Stimulated activated CD8-positive, alpha-beta memory T cell treated with anti-CD3 and anti-CD28 coated beads, Interleukin-7, amount 100 ng/mL, for 1 hour (primary cell): ENCODE measurements at places on chromosomes 13 and 19.
A peak's percentile ranks its signal among the peaks of the same experiment; 100 is the strongest.

DNA sequence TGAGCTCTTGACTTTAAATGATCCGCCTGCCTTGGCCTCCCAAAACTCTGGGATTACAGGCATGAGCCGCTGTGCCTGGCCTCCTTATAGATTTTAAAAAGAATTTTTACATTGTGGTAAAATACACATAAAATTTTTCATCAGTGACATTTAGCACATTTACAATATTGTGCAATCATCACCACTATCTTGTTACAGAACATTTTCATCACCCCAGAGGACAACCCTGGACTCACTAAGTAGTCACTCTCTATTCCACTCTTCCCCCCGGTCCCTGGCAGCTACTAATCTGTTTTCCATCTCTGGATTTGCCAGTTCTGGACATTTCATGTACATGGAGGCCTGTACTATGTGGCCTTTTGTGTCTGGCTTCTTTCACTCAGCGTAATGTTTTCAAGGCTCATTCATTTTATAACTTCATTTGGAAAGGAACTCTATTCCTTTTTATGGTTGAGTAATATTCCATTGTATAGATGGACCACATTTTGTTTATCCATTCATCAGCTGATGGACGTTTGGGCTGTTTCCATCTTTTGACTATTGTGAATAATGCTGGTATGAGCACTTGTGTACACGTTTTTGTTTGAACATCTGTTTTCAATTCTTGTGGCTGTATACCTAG lies 19.9 kb downstream of the MEGF8 start:
- DNase-seq = no peak

- no peak for DNase-seq
These were observed 18.9 kb upstream of the ZSCAN5A start for GRCh38 chr19:56333506-56333905.

DNA sequence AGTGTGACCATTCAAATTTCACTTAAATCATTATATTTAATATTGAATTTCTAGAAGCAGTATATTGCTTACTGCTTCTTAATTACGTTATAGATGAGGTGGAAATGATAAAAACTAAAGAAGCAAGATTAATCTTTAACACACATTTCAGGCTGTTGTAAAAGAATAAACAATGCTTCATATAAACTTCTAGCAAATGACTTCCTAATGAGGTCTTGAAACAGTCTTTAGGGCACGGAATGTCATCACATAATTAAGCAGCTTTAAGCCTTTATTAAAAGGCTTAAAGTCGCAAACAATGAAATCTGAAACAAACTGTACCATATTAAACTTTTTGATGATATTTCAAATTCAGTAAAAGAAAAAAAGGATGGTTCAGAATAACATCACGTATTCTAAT lies 1.9 kb downstream of the SLITRK6 start:
- DNase-seq = no peak

DNA sequence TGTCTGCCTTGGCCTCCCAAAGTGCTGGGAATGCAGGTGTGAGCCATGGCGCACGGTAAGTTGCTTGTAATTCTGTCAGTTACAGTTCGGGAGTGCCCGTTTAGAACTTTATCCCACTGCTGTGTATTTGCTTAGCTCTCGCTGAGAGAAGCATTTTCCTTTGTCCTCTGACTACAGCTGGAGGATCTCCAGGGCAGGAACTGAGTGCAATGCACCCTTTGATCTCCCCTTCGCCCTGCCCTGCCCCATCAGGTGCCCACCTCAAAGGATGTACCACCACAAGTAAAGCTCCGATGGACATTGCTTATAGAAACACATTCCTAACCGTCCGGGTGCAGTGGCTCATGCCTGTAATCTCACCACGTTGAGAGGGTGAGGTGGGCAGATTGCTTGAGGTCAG lies 6.5 kb downstream of the BRME1 start:
- no peak for DNase-seq

GRCh38 chr13:42992764-42993122 lies 702 bp upstream of the EPSTI1 start:
- DNase-seq = no peak

GRCh38 chr13:28794396-28794795 lies 25.7 kb upstream of the MTUS2 start:
- DNase-seq = no peak

GRCh38 chr13:24275041-24275440 lies 34.3 kb upstream of the C1QTNF9 start:
- no peak for DNase-seq

GRCh38 chr19:44973982-44974735 lies 19.0 kb downstream of the CLPTM1 start:
- no peak for DNase-seq

- no peak for DNase-seq
These were observed 92.9 kb upstream of the SGCG start for GRCh38 chr13:23087880-23088279.

- peak; percentile 11 for DNase-seq
These were observed 47.6 kb downstream of the PTPRS start for GRCh38 chr19:5292822-5293611.

DNA sequence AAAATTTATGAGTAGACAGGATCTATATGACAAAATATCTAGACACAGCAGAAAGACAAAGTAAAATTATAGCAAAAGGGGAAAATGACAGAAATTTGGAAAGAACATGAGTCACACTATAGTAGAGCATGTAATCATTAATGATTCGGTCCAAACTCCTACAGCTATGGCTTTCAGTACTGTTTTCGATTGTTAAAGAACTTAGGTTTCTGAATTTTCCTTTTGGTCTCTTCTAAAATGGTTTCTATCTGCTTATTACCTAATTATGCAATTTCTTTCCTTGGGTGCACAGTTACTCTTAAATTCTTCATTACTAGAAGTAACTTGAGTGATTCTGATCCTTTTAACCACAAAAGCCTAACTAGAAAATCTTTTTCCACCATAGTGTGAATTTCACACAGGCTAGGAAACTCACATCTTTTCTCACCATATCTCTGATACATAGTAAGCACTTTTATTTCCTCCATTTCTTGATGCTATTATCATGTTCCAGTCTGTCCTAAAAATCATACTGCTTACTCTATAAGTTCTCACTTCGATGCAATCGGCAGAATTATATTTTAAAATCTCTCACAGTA lies 1101.4 kb downstream of the PCDH9 start:
- no peak for DNase-seq

DNA sequence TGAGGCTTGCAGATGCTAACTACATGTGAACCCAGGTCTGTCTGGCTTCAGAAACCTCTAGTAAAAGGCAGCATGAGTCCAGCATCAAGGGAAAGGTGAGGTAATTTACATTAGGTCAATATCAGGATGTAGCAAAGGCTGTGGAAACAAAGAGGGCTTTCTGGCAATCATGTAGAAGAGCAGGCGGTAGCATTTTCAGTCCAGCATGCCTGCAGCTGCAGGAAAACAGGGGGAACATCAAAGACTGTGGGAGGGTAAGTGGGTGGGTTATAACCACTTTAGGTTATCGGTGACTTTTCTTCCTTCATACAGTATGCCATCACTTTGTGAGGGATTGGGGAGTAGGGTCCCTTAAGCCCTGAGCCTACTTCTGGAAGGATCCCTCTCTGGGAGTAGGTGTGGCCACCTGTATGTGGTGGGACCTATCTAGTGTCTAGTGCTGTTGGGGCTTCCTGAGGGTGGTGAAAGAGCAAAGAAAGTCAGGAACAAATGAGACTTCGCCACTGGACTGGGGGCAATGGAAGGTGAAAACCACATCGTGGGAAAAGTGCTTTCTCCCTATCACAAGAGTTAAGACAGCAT lies 10.8 kb downstream of the SUGP2 start:
- DNase-seq = no peak

DNA sequence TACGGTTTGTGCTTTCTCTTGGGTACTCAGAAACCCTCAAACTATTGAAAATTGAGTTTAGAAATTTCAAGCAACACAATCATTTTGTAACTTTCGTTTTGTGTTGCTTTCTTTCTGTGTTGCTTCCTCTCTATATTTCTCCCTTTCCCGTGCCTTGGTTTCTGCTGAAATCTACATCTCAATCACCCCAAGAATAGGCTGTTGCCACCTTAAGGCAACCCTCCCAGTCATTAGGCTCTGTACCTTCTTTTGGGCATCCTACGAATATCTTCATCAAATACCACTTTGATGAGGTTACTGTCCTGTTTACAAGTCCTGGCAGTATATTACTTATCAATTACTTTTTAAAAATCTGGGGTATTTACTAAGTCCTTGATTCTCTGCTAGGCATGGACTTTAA lies 621.6 kb downstream of the GPC6 start:
- DNase-seq = no peak

DNA sequence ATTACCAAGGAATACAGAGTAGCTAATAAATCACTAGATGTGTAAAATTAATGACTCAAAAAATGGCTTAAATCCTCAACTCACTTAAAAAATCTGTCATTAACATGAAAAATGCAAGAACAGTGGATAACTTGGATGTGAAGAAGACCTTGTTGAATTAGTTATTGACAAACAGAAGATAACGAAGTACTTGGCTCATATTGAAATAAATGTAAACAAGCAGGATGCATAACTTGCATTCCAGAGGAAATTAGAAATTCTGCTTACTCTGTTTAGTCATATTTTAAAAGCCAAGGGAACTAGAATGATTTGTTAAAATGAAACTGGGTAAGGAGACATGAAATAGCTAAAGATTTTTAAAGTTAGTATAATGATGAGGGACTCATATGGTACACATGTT lies 1812.2 kb downstream of the PCDH9 start:
- DNase-seq = no peak
